ENCODE measurements at places on chromosomes 6 and 20.

- DNase-seq: no peak
Observed at GRCh38 chr6:17741507-17741906, 34.8 kb upstream of the NUP153 start.

DNA sequence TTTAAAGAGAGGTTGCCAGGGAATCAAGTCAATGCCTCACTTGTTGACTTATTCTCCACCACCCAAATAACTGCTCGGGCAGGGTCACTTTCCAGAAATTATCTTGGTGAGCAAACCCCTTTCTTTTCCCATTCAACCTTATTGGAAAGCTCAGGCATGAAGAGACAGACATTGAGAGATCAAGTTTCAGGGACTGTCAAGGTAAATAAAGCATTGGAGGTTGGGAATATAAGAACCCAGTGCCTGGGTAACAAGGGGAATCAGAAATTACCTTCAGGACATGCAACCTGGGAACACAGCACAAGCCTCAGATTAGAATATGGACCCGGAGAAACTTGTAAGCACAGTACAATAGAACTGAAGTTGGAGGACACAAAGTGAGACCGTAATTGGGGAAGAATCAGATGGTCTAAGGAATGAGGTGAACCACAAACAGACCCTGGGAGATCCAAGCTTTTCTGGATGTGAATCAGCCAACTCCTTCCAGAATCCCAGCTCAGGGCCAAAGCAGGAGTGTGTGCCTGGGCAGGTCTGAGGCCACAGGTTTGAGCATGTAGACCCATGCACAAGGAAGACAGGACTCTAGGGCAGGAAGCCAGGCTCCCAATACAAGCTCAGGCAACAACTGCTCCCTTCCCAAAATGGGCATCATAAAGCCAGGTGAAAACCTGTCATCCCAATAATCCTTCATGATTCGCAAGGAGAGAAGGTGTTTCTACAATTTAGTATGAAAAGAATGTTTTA lies 512.8 kb downstream of the MAFB start:
- no peak for DNase-seq

DNA sequence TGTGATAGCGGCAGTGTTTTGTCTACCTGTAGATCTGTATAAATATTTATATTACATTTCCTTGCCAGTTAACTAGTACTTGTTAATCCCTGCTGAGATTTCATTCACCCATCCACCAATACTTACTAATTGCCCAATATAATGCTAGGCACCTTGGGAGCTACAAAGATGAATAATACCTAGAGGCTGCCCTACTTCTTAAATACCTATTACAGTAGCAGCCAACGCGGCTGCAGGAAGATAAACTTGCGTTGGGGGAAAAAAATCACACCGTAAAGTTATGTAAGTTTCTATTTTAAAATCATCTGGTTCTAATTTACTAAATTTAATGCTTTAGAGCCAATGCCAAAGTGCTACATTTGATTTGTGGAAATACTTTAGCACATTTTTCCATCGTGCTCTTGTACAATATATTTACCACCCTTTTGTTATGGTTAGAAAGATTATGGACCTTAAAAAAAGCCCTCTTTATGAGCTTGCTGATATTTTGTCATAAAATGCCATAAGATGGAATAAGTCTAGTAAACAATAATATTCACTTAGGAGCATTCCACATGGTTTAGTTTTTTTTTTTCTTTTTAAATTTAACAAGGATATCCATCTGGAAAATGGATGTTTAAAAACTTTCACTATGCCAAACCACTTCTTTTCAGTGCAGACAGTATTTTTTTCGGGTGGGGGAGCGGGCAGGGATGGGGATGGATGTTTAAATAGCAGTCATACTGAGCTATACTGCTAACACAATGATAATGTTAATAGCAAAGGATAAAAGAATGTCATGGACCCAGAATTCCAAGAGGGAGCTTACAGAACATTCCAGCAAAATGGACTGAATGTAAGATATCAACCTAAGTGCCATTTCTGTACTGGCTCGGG lies 13.2 kb upstream of the NEDD9 start:
- no peak for DNase-seq

GRCh38 chr20:58630063-58630462 lies 21.0 kb upstream of the STX16 start:
- DNase-seq: no peak

GRCh38 chr6:46734867-46735719 lies at the start of gene PLA2G7:
PLA2G7 (minus strand) TSS chr6:46735375; CDS start chr6:46722891, 12,484 bp downstream.
- no peak for DNase-seq

DNA sequence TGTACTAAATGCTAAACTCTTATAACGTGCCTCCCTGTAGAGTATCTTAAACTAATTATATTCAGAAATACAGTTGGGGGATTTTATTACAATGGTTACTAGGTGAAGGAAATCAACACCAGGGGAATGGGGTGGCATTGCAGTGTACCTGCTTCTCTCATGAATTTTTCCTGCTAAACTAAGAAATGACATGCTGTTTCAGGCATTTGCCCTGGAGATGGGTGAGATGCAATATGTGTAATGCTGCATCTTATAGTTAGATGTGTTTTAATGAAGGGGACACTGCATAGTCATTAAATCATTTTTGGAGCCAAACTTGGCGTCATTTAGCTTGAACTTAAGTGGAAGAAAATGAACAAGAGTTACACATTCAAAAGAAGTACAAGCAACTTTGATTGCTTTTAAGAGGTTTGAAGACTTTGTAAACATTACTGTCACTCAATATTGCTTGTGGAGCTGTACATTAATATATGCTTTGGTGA lies 4.3 kb downstream of the EYA4 start:
- DNase-seq: peak; percentile 8

GRCh38 chr6:108592371-108593337 lies 31.9 kb downstream of the FOXO3 start:
- DNase-seq: no peak

GRCh38 chr20:10648651-10649050 lies 25.1 kb downstream of the JAG1 start:
- DNase-seq: no peak

GRCh38 chr20:54227241-54227640 lies 19.4 kb downstream of the PFDN4 start:
- no peak for DNase-seq

GRCh38 chr20:22525069-22525820 lies 59.1 kb downstream of the FOXA2 start:
- no peak for DNase-seq

DNA sequence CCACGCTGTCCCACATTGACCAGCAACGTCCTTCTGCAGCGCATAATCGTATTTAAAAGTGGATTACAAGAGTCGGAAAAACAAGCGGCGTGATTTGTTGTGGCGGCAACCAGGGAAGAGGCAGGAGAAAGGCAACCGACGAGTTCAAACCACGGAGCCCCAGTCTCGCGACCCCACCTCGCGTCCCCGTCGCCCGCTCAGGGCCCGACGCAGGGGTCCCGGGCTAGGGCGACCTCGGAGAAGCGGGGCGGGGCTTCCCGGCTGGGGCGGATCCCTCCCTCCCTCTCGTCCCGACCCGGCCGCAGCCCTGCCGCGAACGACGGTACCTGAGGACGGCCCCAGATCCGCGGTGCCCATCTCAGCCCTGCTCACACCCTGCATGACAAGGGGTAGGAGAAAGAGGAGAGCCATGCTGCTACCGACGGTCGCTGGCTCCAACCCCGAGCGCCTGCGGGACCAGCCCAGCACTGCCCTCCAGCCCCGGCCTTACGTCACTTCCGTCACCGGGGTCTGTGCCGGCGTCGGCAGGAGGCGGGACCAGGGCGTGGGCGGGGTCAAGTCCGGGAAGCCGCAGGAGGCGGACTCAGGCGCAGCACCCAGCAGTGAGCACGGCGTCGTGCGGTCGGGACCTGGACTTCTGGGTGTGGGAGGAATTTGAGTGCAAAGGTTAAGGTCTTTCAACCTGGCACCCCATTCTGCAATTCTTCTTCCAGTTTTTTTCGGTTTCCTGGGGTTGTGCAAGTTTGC lies at the start of gene IFNGR1:
IFNGR1 (minus strand) TSS at position 469 of the 747 bp plus-strand sequence; CDS start at position 411, 58 bp downstream.
- DNase-seq: peak; percentile 91

DNA sequence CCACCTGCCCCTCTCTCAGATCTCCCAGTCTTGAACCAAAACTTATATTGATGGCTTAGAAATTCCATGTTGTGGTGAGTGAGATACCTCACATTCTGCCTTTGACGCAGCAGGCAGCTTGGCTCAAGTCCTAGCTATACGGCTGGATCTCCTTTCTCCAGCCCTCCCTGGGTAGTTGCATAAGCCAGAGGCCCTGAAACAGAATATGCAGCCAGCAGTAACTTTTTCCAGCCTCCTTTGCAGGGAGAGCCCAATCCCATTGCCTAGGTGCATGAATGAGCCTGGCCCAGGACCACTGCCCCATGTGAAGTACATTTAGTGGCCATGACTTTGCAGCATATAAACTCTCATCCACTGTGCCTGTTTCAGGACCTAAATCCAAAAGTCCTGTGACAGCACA lies 202.2 kb upstream of the CDYL start:
- DNase-seq: no peak

DNA sequence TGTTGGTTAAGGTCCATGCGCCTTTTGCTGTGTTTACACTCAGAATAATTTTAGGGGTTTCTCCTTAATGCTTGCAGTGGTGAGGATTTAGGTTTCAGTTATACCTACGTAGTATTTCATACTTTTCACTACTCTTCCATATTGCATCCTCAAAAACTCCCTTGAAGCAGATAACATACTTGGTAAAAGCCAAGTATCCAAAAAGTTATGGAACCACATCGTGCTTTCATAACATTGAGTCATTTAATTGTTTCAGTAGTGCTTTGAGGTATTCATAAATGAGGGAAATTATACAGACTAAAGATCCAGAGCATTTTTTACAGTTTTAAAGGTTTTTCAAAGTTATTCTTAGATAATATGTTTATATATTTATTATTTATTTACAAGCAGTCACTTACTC lies 4.0 kb upstream of the ATXN1 start:
- DNase-seq: no peak

DNA sequence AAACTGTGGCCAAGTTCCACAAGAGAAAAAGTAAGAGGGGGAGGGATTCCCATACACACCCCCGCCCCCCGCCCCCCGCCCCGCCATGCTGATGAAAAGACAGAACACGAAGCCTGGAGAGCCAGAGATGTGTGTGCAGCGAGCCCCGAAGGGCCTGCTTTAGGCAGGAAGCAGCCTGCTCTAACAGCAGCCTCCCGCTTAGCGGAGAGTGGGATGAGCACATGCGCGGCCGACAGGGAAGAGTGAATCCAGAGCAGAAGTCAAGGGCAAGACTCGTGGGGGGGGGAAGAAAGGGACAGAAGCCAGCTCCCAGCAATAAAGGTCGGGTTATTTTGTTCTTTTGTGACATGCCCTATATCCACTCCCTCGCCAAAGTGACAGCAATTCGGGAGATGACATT lies 67.2 kb upstream of the PTGIS start:
- DNase-seq: no peak

GRCh38 chr6:37238381-37238780 lies 19.2 kb upstream of the TBC1D22B start:
- DNase-seq: no peak

DNA sequence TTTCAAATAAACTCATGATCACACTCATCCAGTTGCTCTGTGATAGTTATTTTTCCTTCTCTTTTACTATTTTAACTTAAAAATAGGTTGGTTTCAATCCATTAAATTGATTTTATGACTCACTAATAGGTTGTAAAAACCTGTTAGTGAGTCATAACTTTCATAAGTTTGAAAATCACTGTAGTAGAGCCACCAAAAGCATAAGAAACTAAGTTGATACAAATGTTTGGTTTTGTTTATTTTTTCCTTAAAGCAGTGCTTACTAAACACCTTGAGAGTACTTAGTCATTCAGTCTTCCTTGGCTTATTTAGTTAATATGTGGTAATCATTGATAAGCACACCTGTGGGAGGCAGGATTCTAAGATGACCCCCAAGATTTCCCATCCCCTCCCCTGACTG lies 312.1 kb upstream of the MAN1A1 start:
- DNase-seq: no peak

DNA sequence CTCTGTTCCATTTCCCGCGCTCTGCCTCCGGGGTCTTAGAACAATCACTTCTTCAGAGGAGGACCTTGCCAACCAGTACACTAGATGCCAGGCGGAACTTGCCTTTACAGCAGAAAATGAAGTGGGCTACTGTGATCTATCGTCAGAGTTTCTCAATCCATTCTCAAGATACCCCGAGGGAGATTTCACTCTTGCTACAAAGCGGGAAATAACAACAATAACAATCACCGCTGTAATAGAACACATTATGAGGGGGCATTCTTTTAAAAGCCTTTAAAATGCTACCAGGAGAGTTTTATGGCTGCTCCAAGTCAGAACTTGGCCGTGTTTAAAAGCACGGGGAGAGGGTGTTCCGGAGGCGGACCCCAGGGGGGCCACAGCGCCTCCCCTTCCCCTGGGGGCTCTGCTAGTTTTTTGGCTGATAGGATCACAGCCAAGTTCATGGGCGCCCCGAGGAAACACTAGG lies 617.0 kb upstream of the AGPAT4 start:
- no peak for DNase-seq

GRCh38 chr6:105330913-105331312 lies 72.0 kb downstream of the PREP start:
- no peak for DNase-seq

DNA sequence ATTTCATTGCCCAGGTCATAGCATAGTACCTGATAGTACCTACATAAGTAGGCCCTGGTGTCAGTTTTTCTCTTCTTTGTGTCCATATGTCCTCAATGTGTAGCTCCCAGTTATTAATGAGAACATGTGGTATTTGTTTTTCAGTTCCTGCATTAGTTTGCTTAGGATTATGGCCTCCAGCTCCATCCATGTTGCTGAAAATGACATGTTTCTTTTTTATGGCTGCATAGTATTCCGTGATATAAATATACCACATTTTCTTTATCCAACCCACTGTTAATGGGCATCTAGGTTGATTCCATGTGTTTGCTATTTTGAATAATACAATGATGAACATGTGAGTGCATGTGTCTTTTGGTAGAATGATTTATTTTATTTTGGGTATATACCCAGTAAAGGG lies 641.6 kb downstream of the RFPL4B start:
- DNase-seq: no peak

GRCh38 chr20:50152394-50153152 lies 950 bp downstream of the PEDS1 start:
- no peak for DNase-seq

DNA sequence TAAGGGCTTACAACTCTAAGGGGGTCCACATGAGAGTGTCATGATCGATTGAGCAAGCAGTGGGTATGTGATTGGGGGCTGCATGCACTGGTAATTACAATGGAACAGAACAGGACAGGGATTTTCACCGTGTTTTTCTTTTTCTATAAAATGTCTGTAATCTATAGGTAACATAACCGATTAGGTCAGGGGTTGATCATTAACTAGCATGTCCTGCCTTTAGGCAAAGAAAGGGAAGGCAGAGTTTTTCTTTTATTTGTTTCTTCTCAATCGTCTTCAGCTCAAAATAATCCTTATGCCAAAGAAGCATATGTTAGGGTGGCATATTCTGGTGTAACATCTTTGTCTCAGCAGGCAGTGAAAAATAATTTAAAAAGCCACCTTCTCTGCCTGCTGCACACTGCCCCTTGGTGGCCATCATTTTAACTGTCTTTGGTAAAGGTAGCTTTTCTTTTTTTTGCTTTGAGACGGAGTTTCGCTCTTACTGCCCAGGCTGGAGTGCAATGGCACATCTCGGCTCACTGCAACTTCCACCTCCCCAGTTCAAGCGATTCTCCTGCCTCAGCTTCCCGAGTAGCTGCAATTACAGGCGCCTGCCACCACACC lies 9.7 kb upstream of the CEP43 start:
- DNase-seq: no peak
